ENCODE measurements at places on chromosomes 1 and 21.
A peak's percentile ranks its signal among the peaks of the same experiment; 100 is the strongest.

DNA sequence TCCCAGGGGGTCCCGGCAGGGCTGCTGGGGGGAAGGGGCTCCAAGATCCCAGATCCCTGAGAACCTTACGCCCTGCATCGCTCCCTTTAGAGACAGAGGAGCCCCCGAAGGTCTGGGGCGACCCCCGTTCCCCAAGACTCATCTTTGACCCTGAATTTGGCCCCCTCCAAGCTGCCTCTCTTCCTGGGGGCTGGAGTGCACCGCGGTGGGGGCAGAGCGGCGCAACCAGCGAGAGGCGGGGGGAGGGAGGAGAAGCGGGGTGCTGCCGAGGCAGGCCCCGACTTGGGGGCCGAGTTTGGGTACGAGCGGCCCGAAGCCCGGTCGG is 5.4 kb upstream of the PLEKHG5 start:
- no peak for DNase-seq

GRCh38 chr1:36455386-36455785 is 5.1 kb upstream of the OSCP1 start:
- no peak for DNase-seq

DNA sequence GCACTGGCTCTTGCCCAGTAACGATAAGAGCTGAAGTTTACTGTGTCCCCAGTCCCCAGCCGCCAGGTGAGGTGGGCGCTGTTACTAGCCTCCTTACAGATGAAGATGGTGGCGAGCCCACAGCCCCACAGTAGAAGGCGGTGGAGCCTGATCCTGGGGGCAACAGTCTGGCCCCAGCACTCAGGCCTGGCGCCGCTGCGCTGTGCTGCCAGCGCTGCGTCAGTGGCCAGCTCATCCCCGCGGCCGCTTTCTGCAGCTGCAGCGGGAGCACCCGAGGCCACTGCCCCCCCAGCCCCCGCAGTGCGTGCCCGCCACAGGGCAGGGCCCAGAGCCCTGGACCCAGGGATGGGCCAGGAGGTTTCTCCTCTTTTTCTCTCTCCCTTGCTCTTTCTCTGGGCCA is 13.3 kb downstream of the H6PD start:
- no peak for DNase-seq

DNA sequence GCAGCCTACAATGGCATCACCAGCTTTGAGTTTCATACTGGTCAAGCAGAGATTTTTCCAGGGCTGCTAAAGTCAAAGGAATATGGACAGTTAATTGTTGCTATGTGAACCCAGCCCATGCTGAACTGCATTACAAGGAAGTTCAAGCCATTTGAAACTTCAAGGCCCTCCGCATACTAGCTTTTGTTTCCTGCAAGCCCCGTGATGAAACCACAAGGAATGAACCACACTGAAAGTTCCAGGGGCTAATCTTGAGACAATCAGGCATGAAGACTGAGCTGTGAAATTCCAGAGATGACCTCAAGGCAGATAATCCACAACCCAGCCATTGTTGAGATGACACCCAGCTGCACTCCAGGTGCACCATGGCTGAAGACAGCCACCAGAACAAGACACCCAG is 180.8 kb downstream of the C1orf21 start:
- peak; percentile 53 for DNase-seq

- no peak for DNase-seq
These were observed 587.2 kb downstream of the PTPRU start for GRCh38 chr1:29823561-29823960.

DNA sequence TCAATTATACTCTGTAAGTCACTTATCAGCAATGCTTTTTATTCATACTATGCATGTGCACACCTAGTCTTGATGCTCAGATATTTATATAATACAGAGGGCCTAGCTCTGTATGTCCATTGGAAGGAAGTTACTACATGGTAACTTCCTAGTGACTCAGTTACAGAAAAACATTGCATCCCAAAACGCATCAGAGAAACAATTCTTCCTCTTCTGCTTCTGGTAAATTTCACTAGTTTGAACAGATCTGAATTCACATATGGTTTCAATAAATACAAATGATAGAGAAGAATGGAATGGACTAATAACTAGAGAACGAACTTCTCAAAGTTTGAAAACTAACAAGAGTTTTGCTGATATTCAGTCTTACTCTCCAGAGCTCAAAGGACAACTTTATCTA is 811.3 kb upstream of the ADGRL2 start:
- peak; percentile 5 for DNase-seq

All from fibroblast of skin of back (primary cell).